ENCODE measurements at places on chromosomes 12 and 14.
A peak's percentile ranks its signal among the peaks of the same experiment; 100 is the strongest.

DNA sequence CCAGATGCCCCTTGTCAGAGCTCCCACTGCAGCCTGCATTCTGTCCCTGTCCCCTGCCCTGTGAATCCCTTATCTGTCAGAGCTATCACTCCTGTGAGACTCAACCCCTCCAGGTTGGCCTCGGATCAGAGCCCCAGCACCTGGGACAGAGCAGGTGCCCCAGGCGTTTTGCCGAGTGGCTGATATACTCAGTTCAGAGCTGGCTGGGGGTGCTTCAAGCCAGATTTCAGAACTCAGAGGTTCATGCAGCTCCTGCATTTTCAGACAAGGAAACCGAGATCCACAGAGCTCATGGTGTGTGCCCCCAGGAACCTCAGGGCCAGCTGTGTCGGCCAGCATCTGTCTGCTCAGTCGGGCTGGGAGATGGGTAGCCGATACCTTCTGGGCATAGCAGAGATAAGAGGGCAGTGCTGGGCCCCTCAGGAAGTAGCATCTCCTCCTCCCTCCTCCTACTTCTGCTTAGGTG is 228.0 kb upstream of the RTL1 start:
- no peak for DNase-seq

GRCh38 chr12:67354322-67354721 is 85.2 kb downstream of the CAND1 start:
- peak; percentile 69 for DNase-seq

DNA sequence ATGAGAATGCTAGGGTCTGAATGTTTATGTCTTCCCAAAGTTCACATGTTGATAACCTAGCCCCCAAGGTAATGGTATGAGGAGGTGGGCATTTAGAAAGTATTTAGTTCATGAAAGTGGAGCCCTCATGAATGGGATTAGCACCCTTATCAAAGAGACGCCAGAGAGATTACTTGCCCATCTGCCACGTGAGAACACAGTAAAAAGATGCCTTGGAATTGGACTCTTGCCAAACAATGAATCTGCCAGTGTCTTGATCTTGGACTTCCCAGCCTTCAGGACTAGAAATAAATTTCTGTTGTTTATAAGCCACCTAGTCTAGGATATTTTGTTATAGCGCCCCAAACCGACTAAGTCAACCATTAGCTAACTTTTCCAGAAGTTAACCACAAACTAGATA is 92.0 kb upstream of the SLC38A4 start:
- DNase-seq = no peak

GRCh38 chr12:124566997-124567672 is at the start of gene NCOR2:
NCOR2 (minus strand) TSS chr12:124567612; CDS start chr12:124495251, 72,361 bp downstream.
- peak; percentile 35 for DNase-seq

GRCh38 chr14:21414137-21414631 is 30.4 kb upstream of the SUPT16H start:
- no peak for DNase-seq

DNA sequence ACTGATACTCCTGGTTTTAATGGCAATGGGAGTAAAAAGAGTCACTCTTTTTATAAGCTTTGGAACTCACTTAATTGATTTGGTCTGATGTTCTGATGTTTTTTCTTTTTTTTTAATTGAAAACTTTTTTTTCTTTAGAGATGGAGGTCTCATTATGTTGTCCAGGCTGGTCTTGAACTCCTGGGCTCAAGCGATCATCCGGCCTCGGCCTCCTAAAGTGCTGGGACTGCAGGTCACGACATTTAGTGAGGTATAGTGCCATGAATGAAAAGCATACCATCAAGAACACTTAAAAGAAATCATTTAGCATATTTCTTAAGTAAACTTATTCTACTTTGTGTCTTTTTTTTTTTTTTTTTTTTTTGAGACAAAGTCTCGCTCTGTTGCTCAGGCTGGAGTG is 12.7 kb upstream of the EID3 start:
- DNase-seq = no peak

DNA sequence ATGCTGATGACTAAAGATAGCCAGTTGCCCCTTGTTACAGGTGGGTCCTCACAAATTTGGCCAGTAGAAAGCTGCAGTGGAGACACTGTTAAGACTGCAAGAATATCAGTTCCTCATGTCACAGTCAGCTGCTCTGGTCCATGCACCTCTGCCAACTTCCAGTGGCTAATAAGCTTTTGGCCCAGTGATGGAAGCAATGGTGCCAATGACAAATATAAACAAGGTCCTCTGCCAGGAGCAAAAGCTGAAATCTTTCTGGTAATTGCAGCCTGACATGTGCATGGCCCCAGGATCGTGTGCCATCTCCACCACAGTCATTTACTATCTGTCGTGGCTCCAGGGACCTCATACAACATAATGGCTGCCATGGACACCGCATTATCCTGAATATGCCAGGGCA is 85.4 kb upstream of the TMEM260 start:
- no peak for DNase-seq

- peak; percentile 23 for DNase-seq
Observed at GRCh38 chr12:58346032-58346632, 404.8 kb downstream of the ATP23 start.

- peak; percentile 59 for DNase-seq
Observed at GRCh38 chr14:55398679-55399078, 13.0 kb downstream of the ATG14 start.

DNA sequence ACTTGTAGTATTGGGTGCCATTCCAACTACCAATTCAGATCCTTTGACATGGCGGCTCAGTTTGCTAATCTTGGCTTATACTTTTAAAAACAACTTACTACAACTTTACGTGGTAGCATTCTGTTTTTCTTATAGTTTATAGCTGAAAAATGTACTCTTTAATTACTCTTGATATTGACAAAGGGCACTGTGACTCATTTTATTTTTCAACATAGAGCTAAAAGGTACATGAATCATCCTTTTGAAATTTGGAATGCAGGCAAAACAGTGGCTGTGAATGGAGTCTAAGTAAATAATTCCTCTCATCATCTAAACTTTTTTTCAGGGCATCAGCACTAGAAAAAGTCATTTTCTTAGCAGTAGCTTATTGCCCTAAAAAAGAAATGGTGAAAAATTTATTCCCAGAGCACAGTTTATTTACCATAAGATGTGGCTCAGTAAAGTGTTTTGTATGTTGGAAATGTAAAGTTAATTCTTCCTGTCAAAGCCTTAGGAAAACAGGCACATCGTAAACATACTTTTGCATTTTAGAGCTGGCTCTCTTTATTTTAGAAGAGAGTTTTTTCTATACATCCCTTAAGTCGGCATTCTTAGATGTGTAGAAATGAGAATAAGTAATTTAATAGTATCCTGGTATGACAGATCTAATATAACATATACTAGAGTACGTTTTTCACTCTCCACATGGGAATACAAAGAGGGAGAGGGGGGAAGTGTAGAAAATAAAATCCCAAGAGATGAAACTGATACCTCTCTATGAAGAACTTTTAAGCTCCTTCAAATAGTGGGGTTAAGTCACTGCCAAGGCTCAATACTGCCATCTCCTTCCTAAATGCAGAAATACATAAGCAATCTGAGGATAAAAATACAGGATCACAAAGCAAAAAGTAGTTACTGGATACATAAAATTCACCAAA is 55.2 kb downstream of the SLC25A21 start:
- DNase-seq = no peak

GRCh38 chr12:65891987-65892481 is 67.8 kb downstream of the HMGA2 start:
- DNase-seq = no peak

- peak; percentile 60 for DNase-seq
Observed at GRCh38 chr14:92040431-92041051, 682 bp upstream of the TRIP11 start.

DNA sequence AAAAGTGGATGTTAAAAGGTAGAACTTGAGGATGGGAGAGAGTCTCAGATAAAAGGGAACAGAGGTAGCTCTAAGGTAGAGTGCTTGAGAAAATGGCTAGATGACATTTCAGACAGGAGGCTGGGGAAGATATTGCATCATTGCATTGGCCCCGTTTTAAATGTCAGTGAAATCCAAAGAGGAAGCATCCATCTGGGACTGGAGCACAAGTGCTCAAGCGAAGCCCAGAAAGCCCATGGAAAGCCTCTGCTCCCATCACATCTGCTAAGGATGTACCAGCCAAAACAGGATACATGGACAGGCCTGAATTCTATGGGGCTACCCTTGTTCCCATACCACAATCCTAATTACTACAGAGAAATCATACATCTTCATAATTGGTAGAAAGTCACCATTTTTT is 581.5 kb upstream of the TMEM132C start:
- DNase-seq = no peak

DNA sequence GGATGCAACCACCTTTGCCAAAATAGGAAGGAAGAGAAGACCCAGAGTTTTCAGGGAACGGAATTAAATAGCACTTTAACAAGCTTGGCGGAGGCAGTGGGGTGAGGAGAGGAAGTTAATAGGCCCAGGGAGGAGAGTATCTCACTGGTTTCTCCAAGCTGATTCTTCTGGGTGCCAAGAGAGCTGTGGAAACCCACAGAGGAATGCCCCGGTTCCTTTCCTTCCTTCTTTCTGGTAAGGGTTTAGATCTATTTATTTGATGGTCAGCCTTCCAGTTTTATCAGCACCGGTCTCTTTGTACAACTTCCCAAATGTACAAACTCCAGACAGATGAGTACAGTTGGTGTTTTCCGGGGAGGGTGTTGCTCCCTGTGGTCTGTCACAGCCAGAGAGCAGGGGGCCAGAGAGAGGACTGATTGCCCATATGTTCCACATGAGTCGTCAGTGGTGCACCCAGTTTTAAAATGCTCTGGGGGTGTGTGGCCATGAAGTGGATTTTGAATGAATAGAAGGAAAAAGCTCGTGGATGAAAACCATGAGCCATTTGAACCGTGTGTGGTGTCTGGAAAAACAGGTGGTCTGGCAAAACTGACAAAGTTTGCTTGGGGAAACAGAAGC is 26.6 kb downstream of the PRKCH start:
- DNase-seq = peak; percentile 64

DNA sequence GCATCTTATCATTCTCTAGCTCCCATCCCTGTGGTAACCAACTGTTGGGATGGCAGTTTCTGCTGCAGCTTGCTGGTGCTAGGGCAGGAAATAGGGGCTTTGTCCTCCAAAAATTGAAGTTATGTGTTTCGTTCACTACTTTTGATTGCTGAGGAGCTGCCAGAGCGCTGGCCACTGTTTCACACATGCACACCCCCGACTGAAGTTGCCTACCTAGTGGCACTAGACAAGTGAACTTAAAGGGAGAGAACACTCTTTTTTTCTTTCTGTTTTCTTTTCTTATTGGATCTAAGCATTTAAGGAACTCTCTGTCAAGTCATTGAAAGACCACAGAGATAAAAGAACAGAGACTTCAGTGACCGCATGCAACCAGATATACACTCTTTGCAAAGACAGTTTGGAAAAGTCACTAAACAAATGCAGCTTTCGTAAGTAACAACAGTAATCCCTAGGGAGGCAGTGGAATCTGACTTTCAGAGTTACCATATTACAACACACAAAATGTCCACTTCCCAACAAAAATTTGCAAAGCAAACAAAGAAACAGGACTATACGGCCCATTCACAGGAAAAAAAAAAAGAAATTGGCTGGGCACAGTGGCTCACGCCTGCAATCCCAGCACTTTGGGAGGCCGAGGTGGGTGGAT is 12.0 kb downstream of the TFCP2 start:
- DNase-seq = no peak

GRCh38 chr14:77284466-77284865 is 13.5 kb upstream of the NGB start:
- DNase-seq = no peak

GRCh38 chr12:6201826-6202225 is 1.6 kb downstream of the CD9 start:
- peak; percentile 70 for DNase-seq

- no peak for DNase-seq
Observed at GRCh38 chr12:49903700-49904423, at the start of gene FAIM2. FAIM2 (minus strand) TSS chr12:49903900; CDS start chr12:49903792, 108 bp downstream.

DNA sequence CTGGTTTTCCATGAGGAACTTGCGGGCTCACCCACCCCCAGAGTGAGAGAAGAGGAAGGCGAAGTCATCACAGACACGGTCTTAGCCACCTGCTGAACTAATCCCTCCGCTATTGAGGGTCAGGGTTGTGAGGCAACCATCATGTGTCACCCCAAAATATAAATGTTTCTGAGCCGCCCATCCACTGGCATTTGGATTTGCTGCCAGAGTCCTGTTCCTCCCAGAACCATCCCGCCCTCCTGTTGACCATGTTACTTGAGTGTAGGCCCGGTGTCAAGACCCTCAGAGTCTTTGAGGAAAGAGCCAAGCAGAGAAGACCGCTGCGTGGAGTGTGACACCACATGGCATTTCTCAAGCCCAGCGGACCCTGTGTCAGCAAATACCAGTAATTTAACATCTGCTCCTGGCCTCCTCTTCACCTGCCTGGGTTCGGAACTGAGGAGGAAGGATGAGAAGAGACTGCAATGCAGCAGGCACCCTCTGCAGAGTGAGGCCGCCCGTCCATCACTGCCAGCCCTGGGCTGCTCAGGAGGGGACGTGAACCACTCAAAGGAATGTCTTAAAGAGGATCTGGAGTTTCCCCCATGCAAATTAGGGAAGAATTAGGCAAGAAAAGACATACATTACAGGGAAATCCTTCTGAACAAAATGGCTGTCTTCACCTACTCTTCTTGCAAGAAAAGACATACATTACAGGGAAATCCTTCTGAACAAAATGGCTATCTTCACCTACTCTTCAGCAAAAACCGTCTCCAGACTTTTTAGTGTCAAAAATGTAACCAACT is 100.4 kb downstream of the FBXL14 start:
- peak; percentile 50 for DNase-seq

DNA sequence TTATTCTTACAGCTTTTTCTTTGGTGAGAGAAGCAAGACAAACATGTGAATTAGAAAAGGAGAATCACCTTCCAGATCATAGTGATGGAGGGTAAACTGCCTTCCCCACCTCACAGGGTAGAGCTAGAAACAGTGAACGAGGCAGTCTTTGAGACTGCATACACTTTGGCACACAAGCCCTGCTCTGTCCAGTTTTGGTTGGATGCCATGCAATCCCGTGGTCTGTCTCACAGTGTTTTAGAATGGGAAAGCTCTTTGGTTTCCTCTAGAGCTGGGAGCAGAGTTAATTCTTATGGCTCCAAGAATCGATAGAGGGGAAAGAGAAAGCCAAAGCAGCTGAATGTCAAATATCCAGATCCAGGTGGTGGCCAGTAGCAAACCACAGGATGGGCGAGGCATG is 21.9 kb downstream of the TDP1 start:
- DNase-seq = no peak

- no peak for DNase-seq
Observed at GRCh38 chr14:32426586-32427388, 97.7 kb downstream of the AKAP6 start.

DNA sequence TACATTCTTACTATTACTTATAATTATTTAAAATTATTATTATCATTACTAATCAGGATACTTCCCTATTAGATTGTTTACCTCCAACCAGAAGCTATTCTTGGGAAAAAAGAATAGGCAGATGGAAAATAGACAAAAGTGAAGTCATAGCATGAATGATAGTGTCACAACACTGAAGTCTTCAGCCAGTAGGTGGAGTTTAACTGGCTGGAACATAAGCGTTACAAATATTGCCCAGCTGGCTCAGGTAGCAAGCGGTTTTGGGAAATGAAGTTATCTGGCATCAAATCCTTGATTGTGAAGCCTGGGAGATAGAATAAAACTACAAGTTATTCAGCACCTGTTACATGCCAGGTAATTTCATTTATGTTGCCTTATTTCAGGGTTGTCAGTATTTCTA is 762.9 kb downstream of the C12orf50 start:
- no peak for DNase-seq

- DNase-seq = no peak
Observed at GRCh38 chr12:121780429-121780828, 13.1 kb downstream of the RHOF start.

- no peak for DNase-seq
Observed at GRCh38 chr12:52249511-52250047, 16.5 kb downstream of the KRT7 start.

- no peak for DNase-seq
Observed at GRCh38 chr12:76189851-76190250, 105.4 kb upstream of the NAP1L1 start.
